Stimulated activated CD8-positive, alpha-beta memory T cell treated with anti-CD3 and anti-CD28 coated beads, Interleukin-4, amount 100 ng/mL, for 1 hour (primary cell): ENCODE measurements at places on chromosomes 6 and 20.

DNA sequence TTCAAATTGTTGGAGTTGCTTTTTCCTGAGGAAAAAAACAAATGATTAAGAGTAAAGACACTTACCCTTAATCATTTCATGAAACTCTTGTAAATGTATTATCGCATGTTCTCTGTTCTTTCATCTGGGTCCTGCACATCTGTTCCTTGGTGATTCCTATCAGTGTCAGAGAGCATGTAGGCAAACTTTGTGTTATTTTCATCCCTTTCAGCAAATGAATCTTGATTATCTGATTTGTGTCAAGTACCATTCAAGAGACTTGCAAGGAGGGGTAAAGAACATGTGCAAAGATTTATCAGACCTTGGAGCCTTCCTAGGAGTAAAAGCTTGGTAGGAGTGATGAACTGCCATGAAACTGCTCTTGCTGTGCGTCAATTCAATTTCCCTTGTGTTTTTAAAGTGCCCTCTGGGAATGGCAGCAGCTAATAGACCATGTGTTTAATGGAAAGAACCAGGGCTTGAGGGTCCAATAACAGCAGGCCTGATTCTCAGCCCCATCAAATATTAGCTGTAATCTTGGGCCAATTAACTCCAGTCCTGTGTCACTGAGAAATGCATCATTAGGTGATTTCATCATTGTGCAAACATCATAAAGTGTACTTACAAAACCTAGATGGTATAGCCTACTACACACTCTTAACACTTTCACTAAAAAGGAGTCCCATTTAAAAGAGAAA lies 118.9 kb upstream of the CEP85L start:
- DNase-seq: no peak

DNA sequence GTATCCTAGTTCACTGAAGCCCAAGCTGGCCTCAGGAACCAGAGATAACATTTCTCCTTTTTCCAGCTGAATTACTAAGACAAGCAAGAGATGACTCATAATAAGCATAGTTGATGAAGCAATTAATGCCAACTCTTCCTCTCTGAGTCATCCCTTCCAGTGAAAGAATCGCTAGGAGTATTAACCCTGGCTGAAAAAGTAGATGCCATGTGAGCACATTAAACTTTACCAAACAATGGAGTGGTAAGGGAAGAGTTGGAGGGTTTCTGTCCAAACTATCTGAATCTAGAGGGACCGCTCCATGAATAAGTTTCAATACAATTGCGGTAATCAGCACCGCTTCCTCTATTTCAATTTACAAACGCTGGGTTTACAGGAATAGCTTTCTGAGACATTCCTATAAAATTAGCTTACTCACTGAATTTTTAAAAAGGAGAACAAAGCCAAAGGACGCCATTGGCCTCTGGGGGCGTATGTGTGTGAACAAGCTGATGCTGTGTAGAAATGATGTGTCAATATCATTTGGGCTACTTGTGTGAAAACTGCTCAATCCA lies 48.3 kb downstream of the ATXN1 start:
- DNase-seq: no peak

DNA sequence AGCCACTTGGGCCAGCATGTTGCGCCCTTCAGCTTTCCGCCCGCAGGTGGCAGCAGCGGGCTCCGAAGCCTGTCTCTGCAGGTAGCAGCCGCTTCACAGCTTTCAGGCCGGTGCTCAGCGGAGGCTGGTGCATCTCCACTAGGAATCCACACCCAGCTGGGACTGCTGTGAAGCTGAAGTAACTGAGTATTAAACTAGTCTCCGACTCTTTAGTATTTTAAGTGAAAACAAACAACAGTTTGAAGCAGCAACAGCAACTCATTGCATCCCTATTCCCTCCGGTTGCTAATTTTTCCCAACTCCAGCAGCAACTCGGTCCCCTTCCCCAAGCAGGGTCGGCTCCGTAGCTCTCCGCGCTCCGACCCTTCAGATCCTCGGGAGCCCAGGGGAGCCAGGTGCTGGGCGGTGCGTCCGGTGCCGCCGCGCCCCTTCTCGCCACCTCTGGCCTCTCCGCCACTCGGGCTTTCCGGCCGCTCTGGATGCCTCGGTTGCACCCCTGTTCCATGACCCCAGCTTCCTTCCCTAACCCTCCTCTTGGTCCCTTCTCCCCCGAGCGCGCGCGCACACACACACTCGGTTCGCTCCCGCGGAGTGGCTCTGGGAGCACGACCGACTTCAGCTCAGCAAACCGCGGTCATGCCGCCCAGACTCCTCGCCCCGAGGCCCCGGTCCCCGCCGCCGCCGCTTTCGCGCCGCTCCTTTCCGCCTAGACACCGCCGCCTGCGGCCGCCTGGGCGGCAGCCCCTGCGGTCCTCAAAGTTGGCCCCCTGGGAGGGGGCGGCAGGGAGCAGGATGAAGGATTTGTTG lies 765 bp upstream of the NKAIN2 start:
- DNase-seq: no peak

DNA sequence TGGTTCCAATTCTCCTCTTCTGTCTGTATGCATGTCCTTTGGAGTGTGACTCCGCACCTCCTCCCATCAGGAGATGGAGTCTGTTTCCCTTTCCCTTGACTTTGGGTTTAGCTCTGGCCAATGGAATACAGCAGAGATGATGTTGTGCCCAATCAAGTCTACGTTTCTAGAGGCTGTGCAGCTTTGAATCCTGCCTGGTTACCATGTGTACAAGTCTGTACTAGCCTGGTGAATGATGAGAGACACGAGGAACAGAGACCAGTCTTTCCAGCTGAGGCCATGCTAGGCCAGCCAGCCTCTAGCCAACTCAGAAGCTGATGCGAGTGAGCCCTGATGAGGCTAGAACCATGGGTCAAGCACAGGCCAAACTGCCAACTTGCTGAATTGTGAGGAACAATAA lies 83.2 kb downstream of the LAMP5 start:
- no peak for DNase-seq

DNA sequence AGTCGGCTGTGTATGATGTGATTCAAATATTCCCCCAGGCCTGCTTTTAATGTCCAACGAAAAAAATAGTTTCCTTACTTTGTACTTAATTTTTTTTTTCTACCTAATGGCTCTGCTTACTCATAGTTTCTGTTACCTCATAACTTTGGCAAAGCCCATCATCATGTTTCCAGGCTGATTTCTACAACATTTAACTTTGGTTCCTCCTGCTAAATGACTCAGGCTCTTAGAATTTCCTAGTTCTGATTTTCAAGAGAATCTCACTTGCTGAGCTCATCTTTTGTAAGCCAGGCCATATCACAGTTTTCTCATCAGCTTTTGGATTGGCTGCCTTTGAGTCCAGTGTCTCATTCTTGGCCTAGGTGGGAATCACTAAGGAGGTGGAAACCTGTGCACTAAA lies 323.1 kb downstream of the HDGFL1 start:
- no peak for DNase-seq

DNA sequence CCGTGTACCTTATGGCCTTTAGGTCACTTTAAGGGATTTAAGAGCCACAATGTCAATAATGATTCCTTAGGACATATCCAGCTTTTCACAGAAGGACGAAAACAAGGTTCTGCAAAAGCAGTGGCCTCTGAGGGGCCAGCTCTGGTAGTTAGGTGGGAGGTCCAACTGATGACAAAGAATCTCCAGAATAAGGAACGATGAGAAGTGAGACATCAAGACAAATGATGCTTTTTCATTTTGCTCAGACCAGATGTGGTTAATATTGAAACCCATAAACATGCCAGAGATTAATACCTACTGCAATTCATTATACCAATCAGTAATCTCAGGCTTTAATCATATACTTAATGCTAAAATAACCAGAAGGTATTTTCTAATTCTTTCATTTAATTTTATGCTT lies 1.9 kb downstream of the C6orf58 start:
- no peak for DNase-seq

GRCh38 chr6:7058250-7058923 lies 49.4 kb upstream of the RREB1 start:
- no peak for DNase-seq

GRCh38 chr20:3123542-3123941 lies 36.1 kb downstream of the FASTKD5 start:
- no peak for DNase-seq

GRCh38 chr6:6525933-6526332 lies 62.6 kb upstream of the LY86 start:
- DNase-seq: no peak

GRCh38 chr6:317448-318144 lies 25.3 kb downstream of the DUSP22 start:
- DNase-seq: no peak

DNA sequence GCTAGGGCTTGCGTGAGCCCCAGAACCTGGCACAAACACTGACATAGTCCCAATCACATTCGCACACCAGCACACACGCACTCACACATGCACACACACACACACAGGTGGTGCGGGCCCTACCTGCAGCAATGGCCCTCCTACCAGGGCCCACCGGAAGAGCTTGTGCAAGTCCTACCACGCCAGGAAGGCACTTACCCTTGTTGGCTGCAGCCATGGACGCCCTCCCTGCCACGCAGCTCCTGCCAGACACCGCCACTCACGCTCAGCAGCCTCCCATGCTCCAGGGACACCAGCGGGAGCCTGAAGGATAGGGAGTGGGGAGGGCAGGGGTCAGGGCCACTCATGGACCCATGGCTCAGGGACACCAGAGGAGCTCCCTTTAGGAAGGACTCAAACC lies 7.7 kb downstream of the ADISSP start:
- no peak for DNase-seq

DNA sequence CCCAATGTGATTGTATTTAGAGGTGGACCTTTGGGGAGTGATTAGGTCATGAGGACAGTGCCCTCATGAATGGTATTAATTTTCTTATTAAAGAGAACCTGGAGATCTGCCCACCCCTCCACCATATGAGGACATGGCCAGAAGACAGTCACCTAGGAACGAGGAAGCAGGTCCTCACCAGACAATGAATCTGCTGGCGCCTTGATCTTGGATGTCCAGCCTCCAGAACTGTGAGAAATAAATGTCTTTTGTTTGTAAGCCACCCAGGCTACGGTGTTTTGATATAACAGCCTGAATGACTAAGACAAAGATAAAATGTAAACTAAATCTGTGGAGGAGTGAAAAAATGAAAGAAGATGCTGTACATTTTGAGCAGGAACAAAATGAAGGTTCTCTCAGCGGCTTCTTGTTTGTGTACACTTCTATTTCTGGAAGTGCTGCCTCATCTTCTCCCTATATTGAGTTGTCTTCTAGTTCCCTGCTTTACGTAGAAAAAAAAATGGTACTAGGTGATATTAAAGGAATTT lies 1.5 kb upstream of the IPCEF1 start:
- no peak for DNase-seq

GRCh38 chr20:1941226-1941625 lies 46.0 kb downstream of the SIRPA start:
- no peak for DNase-seq

GRCh38 chr6:111581957-111582356 lies 23.7 kb downstream of the TRAF3IP2 start:
- DNase-seq: no peak

GRCh38 chr6:87543696-87544473 lies 45.9 kb downstream of the RARS2 start:
- no peak for DNase-seq

DNA sequence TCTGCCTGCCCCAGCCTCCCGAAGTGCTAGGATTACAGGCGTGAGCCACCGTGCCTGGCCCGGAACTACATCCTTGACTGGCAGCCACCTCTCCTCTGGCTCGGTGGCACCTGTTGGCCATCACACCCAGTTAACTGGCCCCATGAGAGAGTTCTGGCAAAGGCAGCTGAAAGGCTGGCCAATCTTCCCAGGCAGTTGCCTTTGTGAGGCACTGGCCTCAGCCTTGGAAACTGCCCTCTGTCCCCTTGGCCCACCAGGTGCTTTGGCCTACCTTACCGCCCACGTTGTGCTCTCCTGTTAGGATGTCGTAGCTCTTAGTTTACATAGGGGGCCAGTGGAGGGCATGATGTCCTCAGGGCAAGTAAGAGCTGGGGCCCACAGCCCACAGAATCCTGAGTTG lies 9.6 kb upstream of the MANBAL start:
- no peak for DNase-seq

DNA sequence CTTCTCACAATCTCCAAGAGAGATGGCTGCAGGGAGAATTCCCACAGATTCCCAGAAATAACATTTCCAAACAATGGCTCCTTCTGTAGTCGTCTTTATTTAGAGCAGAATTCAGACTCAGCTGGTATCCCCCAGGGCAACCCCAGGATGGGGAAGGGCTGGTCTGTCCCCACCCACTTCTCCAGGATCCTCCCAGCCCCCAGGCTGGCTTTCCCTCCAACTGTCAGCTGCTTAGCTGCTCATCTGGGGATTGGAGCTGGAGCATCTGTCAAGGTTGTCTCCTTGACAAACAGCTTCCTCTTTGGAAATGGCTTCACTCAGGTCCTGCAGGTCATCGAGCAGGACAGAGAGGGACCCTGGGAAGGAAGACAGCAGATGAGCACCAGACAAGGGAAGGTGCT lies 3.5 kb upstream of the PSORS1C2 start:
- no peak for DNase-seq

- no peak for DNase-seq
Measured at GRCh38 chr6:105988321-105988720, 97.8 kb upstream of the PRDM1 start.

DNA sequence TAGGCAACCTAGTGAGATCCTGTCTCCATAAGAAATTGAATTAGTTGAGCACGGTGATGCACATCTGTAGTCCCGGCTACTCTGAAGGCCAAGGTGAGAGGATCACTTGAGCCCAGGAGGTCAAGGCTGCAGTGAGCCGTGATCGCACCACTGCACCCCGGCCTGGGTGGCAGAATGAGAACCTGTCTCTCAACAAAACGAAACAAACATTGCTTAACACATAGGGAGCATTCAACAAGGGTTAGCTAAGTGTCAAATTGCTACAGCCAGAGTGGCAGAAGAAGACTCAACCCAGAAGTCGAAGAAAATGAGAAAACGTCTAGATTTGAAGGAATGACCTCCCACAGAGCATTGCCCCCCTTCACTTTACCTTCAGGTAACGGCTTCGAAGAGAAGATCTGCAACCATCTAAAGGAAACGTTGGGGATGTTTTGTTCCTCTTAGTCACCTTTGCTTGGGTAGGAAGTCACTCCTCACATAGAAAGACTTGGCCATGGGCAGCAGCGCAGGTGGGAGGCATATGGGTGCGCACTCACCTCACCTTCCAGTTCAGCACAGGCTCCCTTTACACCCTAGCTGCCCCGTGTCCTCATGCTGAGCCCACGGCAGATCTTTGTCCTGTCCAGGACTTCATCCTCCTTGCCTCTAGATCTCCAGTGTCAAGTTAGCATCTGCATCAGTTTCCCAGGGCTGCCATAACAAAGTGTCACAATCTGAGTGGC lies 63.7 kb upstream of the SHLD1 start:
- DNase-seq: no peak

DNA sequence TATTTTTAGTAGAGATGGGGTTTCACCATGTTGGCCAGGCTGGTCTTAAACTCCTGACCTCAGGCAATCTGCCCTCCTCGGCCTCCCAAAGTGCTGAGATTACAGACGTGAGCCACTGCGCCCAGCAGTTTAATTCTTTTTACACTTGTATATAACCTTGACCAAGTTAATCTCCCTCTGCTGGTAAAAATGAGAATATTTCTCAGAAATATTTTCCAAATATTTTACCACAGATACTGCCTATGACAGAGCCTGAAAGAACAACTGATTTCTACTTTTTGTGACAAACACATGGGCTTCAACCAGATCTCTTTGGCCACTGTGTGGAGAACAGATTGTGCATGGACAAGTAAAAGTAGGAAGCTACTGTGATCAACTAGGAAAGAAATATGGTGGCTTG lies 21.2 kb upstream of the NHSL1 start:
- no peak for DNase-seq

GRCh38 chr6:153621491-153621890 lies 417.5 kb upstream of the OPRM1 start:
- DNase-seq: no peak

- DNase-seq: no peak
Measured at GRCh38 chr6:113004054-113004453, 656.9 kb downstream of the RFPL4B start.
